ENCODE measurements at places on chromosomes 2 and 18. TPM values are rescaled to one million over a fixed set of nuclear protein-coding genes. Genes with fewer than 3 reads are reported as not detected.

POMC gene
- total RNA-seq, result 0.85 TPM

STAT4 gene
- 11.6 TPM for total RNA-seq

CAPN14 gene
- 0.28 TPM for total RNA-seq

DLX1 gene
- 2.1 TPM for total RNA-seq

RUFY4 gene
- total RNA-seq, result not detected

SAG gene
- not detected for total RNA-seq

EVX2 gene
- not detected for total RNA-seq

TEKT4 gene
- not detected for total RNA-seq

SULT1C4 gene
- total RNA-seq, result 0.56 TPM

FBXO36 gene
- total RNA-seq, result 1.5 TPM

ZDBF2 gene
- total RNA-seq, result 26.2 TPM

CCDC74A gene
- total RNA-seq, result 5.0 TPM

SSB gene
- total RNA-seq, result 172 TPM

WDR75 gene
- 59.8 TPM for total RNA-seq

GPR155 gene
- 4.4 TPM for total RNA-seq

SOX11 gene
- under 0.01 TPM for total RNA-seq

ACMSD gene
- 0.28 TPM for total RNA-seq

PLB1 gene
- 0.96 TPM for total RNA-seq

ID2 gene
- total RNA-seq, result 132 TPM

UCN gene
- 1.1 TPM for total RNA-seq

CHRND gene
- total RNA-seq, result not detected

CFC1 gene
- not detected for total RNA-seq

YES1 gene
- total RNA-seq, result 159 TPM

LRP1B gene
- under 0.01 TPM for total RNA-seq

MOGAT1 gene
- not detected for total RNA-seq

MEP1B gene
- not detected for total RNA-seq

LIMS1 gene
- 97.5 TPM for total RNA-seq

TMEM163 gene
- total RNA-seq, result not detected

ASXL3 gene
- total RNA-seq, result 1.1 TPM

MAL gene
- total RNA-seq, result 0.96 TPM

SERPINB8 gene
- 14.4 TPM for total RNA-seq

PID1 gene
- 6.9 TPM for total RNA-seq

OTOS gene
- not detected for total RNA-seq

SATB2 gene
- 9.9 TPM for total RNA-seq

DUSP2 gene
- 2.3 TPM for total RNA-seq

FAM110C gene
- 1.4 TPM for total RNA-seq

LRRTM1 gene
- total RNA-seq, result not detected

UGT1A3 gene
- not detected for total RNA-seq

SLC8A1 gene
- 131 TPM for total RNA-seq

SCN1A gene
- 0.19 TPM for total RNA-seq

IL1F10 gene
- not detected for total RNA-seq

NMUR1 gene
- under 0.01 TPM for total RNA-seq

MC5R gene
- under 0.01 TPM for total RNA-seq

LDLRAD4 gene
- total RNA-seq, result under 0.01 TPM

CTLA4 gene
- 1.7 TPM for total RNA-seq

PAX8 gene
- 0.38 TPM for total RNA-seq

SIX3 gene
- total RNA-seq, result not detected

VWA3B gene
- total RNA-seq, result not detected

CD8B2 gene
- total RNA-seq, result not detected

MLPH gene
- total RNA-seq, result 24.7 TPM
